ENCODE measurements at places on chromosomes 1 and 21.

GRCh38 chr1:213994888-213995287, 7.1 kb downstream of the PROX1 start:
- no peak for DNase-seq

- no peak for DNase-seq
Observed at GRCh38 chr1:51156752-51157151, 54.7 kb downstream of the C1orf185 start.

GRCh38 chr21:45461369-45461750, 56.4 kb downstream of the COL18A1 start:
- no peak for DNase-seq

- no peak for DNase-seq
Observed at GRCh38 chr1:112689842-112690237, 15.4 kb downstream of the MOV10 start.

GRCh38 chr21:32653326-32653901, 41.2 kb upstream of the CFAP298 start:
- DNase-seq = no peak

GRCh38 chr1:22350171-22350923, 101.3 kb upstream of the ZBTB40 start:
- DNase-seq = no peak

DNA sequence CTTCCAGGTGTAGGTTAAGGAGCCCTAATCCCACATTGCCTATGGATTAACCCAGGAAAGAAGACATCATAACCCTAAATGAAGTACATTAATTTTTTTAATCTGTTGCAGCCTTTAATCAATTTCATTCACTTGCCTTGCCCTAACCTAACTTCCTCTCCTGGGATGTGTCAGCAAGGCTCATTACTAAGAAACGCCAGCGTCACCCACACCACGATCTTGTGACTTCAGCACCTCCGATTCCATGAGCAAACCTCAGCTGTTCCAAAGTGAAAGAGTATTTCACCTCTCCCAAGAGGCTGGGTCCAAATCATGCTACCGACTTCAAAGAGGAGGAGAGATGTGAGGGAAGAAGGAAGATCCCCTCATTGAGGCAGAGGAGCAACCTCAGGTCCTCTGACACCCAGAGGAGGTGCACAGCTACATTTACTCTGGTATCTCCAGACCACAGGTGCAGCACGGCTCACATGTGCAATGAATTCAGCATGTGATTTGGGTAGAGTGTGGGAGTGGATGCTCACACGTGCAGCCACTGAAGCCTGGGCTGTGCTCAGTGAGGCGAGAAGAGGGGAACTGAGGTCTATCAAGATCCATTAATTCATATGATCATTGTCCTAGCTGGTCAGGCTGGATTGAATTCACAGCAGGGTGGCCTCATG, 134.1 kb downstream of the SLC30A10 start:
- no peak for DNase-seq

Data from pulmonary artery endothelial cell (primary cell).